ENCODE measurements at places on chromosomes 2 and 18.

DNA sequence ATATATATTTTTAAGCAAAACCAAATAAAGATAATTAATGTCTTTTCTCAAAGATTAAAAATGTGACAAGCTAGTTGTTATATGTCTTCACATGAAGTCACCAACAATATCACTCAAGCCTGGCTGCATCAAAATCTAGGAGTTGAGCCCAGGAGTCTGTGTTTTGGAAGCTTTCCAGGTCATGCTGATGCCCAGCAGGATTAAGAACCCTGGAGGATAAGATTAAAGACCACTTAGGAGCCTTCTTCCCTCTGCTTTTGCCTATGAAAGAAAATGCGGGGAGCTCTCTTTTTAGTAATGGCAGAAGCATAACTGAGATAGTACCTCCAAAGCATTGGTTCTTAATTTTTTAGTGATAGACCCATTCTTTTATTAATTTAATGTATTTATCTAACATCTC lies 157.4 kb downstream of the ASXL3 start:
- DNase-seq, result no peak

DNA sequence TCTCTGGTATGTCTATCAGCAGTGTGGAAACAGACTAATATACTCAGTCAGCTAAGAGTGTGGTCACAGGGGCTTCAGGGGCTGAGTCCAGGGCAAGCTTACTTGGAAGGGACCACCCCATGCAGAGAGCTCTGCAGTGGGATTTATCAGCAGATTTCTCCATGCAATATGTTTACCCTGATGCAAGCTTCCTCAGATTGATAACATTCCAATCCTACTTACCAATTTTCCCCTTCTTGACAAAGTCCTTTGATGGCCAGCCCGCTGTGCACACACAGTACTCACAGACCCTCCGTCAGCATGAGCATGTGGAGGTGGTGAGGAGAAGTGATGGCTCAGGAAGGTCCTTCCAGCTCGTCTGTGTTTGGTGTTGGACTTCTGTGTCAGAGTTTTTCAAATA lies 51.8 kb downstream of the SH3RF3 start:
- DNase-seq, result no peak

GRCh38 chr2:226623587-226624368 lies 175.8 kb downstream of the IRS1 start:
- no peak for DNase-seq

DNA sequence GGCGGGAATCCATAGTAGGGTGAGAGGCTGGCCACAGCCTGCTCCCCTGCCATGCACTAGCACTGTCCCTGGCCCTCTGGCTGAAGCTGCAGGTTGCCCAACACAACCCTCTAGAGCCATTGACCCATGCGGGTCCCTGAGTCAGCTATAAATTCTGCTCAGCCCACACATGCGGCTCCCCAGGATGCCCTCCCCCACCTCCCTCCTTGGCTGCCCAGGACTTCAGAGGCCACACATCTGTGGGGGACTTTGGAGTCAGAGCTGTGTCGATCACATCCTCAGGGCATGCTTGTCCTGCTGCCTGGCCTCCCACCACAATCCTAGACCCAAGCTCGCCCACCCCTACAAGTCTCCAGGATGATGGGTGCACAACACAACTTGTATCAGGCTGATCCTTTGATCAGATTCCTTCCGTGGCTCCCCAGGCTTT lies 97.0 kb downstream of the TFCP2L1 start:
- DNase-seq, result no peak

DNA sequence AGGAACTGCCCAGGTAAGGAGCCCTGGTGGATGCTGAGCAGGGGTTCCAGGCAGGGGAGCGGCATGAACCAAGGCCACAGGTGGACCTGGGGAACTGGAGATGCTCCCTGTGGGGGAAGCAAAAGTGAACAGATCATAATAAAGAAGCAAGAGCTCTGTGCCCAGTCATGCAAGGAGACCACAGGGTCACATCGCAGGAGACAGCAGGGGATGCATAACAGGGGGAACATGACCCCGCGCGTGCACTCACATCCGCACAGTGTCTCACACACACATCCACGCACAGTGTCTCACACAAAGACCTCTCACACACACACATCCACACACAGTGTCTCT lies 473.3 kb upstream of the HS6ST1 start:
- DNase-seq, result no peak

GRCh38 chr2:1494906-1495305 lies 81.6 kb downstream of the TPO start:
- DNase-seq, result no peak

DNA sequence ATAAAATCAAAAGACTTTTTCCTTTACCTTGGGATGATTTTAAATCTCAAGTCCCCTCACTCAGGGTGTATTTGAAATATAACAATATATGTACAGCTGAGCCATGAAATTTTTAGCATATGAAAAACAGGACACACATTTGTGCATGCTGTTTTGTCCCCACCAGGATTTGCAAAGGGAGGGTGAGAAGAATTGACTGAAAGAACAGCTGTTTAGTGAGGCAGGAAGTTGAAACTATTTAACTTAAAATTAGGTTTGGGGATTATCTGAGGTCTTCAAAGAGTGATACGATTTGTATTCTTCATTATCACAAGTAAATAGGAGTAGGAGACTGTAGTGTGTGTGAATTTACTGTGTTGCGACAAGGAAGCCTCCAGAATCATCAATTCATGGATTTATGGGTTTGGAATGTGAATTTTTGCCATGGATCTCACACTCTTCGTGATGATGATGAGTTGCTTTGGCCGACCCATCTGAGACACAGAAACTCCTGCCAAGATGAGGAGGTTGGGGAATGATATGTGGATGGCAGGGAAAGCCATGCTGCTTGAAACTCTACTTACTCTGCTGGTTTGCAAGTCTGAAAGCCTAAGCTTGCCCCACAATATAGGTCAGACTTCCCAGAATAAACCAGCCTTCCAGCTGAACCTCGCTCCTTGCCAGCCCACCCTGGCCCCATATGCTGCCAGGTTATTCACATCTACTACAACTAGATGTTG lies 31.0 kb upstream of the SPATS2L start:
- DNase-seq, result no peak

Measured in GM12891 (cell line).